Activated T-helper 2 cell treated with anti-CD3 and anti-CD28 coated beads, Interferon-gamma antibody, Interleukin-2, Interleukin-4, amounts not matched to agents 10 μg/mL and 5 μg/mL and 100 μg/mL, durations not matched to agents 14 hours and 24 hours and 36 hours (primary cell): ENCODE measurements at places on chromosomes 3 and 15.
A peak's percentile ranks its signal among the peaks of the same experiment; 100 is the strongest.

GRCh38 chr15:41203395-41203794 is 27.2 kb downstream of the EXD1 start:
- no peak for DNase-seq

DNA sequence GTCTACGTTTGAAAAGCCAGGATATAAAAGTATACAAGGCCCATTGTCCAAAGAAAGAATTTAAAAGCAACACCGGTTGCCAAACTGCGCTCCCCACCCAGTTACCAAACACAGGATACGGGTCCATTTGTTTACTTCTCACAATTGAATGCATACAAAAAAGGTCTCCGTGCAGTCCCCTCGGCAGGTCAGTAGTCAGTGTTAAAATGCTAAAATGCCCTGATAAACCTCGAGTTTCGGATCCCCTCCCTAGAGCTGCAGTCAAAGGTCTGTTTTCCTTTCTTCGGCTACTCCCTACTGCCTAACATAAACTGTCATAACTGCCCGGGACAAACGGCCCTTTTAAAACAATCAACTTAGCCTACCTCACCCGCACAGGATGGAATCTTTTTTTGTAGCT is 534.6 kb downstream of the FOXP1 start:
- no peak for DNase-seq

GRCh38 chr3:146160321-146160963 is 542 bp downstream of the PLOD2 start:
- DNase-seq, result no peak

DNA sequence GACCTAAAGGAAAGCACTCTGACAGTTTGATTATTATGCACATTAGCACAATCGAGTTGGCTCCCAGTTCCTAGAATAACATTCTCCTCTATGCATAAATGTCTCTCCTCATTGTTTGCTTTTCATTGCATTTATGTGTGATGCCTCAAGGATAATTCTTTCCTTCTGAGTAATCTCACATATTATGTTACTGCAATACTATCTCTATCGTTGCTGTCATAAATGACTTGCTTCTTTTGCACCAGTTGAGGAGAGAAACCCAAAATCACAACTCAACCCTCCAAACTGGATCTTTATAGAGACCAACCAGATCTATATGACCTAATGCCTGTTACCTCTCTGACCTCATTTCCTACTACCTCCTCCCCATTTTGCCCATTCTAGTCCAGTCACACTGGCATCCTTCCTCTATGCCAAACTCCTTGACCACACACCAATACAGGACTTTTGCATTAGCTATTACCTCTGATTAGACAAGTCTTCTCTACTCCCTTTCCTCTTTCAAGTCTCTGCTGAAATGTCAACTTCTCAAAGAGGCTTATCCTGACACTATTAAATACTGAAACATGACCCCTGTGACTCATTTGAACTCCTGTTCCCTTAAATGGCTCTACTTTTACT is 1026.0 kb downstream of the TUSC7 start:
- DNase-seq, result no peak

GRCh38 chr3:2948882-2949281 is 161.3 kb downstream of the IL5RA start:
- DNase-seq, result no peak

GRCh38 chr15:32674681-32675080 is 33.2 kb downstream of the SCG5 start:
- DNase-seq, result no peak

DNA sequence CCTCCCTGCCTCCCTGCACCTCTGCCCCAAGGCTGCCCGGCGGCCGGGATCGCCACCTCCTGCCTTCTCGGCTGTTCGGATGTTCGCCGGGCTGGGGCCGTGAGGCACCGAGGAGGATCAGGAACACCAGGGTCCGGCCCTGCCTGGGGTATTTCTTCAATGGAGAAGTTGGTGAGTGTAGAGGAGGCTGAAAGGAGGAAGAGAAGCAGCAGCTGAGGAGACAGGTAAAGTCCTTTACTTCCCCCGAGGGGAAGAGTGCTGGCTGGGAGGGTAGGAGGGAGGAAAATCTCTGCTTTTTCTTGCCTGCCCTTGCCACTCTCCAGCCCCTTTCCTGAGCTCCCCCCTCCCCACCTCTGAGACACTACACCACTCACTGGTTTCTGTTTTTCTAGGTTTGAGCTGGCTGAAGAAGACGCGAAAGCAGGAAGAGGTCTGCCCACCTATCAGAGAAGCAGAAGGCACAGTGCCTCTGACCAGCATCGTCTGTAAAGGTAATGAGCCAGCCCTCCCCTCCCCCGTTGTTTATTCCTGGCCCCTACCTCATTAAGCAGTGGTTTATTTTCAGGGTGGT is 519 bp downstream of the ASB7 start:
- peak; percentile 60 for DNase-seq

DNA sequence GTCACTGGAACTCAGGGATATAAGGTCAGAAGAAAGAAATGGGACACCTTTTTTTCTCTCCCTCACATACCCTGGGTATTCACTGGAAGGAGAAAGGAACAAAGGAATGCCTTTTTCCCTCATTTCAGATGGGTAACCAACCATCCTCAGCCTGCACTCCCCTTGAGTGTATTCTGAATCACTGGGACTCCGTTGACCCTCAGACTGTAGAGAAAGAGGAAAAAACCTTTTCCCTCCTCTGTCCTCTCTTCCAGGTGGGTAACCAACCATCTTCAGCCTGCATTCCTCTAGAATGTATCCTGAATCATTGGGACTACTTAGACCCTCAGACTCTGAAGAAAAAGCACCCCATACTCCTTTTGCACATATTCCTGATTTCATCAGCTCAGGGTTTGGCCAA is 11.4 kb downstream of the PRR20G start:
- no peak for DNase-seq
